ENCODE measurements at places on chromosomes 11 and 22.

- DNase-seq: no peak
Observed at GRCh38 chr11:23471878-23472277, 611.6 kb upstream of the CCDC179 start.

DNA sequence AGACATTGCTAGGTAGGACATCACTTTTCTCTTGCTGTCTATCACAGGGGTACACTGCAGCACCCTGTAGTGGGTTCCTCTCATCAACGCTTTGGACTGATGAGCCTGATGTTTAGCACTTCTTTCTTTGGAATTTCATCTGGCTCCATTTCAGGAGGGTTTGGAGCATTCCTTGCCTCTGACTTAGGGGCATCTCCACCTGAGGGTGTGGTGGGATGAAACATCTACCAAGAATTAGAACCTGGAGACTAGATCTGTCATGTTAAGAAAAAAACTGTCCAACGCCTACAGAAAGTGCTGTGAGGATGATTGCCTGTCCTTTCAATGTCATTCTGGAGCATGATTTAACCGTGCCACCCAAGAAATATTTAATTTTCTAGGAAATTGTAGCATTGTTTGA, 648.4 kb downstream of the ETS1 start:
- DNase-seq: no peak

DNA sequence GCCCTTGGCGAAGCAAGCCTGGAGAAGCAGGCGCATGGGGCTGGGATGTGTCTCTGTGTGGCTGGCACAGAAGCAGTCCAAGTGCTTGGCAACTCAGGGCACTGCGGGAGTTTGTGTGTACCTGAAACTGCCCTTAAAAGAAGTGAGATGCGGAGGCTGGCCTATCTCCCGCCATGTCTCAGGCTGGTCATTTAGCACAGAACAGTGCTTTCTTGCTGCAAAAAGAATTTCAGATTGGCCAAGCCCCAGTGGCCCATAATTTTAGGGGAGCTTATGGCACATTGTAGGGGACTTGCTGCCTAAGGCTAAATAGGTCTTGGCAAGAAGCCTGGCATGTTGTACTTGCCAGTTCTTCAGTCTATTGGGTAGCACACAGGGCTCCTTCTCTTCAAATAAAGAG, 16.4 kb downstream of the EHF start:
- no peak for DNase-seq

- no peak for DNase-seq
Observed at GRCh38 chr22:35150183-35151107, 84.5 kb downstream of the ISX start.

- DNase-seq: no peak
Observed at GRCh38 chr11:94725097-94725496, 43.1 kb upstream of the AMOTL1 start.

DNA sequence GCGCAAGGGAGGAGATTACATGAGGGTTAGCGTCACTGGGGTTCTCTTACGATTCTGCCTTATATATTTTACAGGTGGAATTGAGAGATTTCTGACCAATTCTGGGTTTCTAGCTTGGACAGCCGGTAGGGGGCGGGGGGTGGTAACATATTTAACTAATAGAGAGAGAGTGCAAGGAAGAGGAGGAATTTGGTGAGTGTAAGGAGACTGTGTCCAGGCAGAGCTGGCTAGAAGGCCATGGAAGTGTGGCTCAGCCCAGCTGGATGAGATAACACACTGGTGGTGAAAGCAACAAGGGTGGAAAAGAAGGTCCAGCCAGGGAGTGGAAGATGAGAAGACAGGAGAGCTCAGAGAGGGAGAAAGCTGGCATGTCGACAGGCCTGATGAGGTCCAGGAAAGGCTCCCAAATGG, 56.5 kb downstream of the ST3GAL4 start:
- DNase-seq: no peak

DNA sequence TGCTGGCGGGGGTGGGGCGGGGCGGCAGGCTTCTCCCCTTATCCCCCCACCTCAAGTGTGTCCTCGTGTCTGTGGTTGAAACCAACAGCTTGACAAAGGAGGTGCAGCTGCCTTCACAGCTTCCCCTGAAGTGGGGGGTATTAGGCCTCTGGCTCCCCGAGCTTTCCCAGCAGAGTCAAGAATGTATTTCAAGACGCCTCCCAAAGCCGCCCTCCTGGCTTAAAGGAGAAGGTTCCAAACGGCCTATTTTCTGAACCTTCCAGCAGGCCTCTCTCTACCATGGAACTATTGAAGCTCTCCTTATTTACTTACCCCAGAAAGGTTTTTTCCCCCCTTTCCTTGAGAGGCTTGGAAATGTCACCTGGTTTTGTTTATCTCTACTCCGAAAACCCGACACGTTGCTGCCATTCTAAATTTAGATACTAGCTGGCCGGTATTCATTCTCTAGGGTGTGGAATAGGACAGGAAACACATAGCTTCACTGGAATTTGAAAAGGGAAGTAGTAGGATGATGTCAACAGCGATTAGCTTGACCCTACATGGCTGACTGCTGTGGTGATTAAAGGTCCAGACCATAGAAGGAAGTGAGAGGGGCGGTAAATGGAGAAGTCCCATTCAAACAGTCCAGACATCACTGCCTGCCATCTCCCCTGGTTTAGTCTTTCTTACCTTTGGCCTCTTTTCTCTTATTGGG, 671 bp upstream of the PICALM start:
- DNase-seq: no peak

All from stimulated activated CD8-positive, alpha-beta memory T cell treated with anti-CD3 and anti-CD28 coated beads, Interleukin-7, amount 100 ng/mL, for 1 hour (primary cell).